Non-pigmented ciliary epithelial cell (primary cell): ENCODE measurements at places on chromosomes 1 and 21.

GRCh38 chr1:234942879-234943506 is 185.6 kb downstream of the TOMM20 start:
- no peak for DNase-seq

- no peak for DNase-seq
These were observed 173.9 kb upstream of the HOOK1 start for GRCh38 chr1:59640851-59641250.

- no peak for DNase-seq
These were observed at the start of gene CTSE for GRCh38 chr1:206023695-206024094. TSS of gene CTSE (minus strand) at chr1:206023895. CDS start at chr1:206023791, 104 bp downstream.

- DNase-seq = no peak
These were observed 16.2 kb downstream of the CLSTN1 start for GRCh38 chr1:9807541-9807940.

DNA sequence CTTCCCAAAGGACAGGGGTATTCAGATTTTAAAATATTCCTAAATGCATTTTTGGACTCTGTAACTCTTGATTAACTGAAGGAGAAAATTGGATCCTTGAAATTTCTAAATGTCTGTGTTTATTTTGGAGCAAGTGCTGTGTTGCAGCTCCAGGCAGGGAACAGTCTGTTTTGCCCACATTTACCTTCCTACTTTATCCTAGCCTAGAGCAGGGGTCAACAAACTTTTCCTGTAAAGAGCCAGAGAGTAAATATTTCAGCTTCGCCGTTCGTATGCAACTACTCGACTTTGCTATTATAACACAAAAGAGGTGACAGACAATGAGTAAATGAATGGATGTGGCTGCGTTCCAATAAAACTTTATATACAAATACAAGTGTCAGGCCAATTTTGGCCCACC is 402.2 kb downstream of the GPATCH2 start:
- no peak for DNase-seq

GRCh38 chr1:216387782-216388181 is 35.5 kb downstream of the USH2A start:
- DNase-seq = no peak

GRCh38 chr1:59013276-59013927 is 229.6 kb upstream of the JUN start:
- no peak for DNase-seq

- no peak for DNase-seq
These were observed 21.3 kb upstream of the SARS1 start for GRCh38 chr1:109192433-109192832.

DNA sequence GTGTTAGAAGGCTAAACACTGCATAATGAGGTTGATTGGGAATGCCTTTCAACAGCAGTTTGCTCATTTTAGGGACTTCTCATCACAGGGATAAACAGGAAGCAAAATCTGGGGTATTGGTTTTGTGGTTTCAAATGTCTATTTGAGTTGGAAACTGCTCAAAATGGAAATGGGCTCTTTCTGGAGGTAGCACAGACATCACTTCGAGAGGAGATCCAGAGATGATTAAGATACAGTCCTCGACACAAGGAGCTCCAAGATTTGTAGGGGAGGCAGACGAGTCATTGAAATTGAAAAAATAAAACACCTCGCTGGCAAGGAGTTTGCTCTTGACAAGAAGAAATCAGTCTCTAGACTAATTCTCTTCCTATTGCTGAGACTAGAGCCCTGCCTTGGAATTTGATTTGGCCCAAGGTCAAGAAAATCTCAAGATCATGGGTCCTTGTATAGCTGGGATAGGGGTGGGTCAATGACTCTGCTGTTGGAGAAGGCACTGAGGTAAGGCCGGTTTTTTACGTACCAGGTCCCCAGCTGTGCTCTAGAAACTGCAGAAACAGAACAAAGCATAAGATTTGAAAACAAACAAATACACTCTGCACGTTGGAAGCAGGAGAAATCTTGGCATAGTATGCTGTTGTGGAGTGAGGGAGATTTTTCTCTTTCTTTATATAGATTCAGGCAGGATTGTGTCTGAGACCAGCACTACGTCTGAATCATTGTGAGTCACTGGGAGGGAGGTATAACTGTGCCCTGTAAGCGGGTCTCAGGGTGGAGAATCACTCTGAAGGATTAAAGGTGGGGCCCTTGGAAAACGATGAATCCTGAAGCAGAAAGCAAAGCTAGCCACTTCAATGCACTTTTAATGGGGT is 17.7 kb upstream of the KLHDC8A start:
- DNase-seq = peak; percentile 61

DNA sequence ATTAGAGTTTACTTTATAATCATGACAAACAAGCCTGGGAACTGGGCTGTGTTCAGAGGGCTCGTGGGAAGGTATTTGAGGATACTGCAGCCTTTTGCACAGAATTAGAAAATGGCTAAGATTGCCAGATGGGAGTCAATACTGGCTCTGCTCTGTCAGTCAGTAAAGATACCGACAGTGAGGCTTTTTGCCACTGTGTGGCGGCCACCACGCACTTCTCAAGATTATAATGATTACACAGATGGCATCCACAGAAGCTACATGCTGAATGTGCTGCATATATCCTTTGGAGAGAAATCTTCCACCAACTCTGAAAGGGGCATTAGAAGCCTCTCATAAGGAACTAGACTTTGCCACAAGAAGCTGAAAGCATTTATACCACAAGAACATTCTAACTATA is 213.4 kb upstream of the PTBP2 start:
- DNase-seq = no peak

- no peak for DNase-seq
These were observed 392.3 kb downstream of the CAMTA1 start for GRCh38 chr1:7177438-7178146.

GRCh38 chr1:189774721-189775287 is 702.9 kb downstream of the BRINP3 start:
- no peak for DNase-seq

DNA sequence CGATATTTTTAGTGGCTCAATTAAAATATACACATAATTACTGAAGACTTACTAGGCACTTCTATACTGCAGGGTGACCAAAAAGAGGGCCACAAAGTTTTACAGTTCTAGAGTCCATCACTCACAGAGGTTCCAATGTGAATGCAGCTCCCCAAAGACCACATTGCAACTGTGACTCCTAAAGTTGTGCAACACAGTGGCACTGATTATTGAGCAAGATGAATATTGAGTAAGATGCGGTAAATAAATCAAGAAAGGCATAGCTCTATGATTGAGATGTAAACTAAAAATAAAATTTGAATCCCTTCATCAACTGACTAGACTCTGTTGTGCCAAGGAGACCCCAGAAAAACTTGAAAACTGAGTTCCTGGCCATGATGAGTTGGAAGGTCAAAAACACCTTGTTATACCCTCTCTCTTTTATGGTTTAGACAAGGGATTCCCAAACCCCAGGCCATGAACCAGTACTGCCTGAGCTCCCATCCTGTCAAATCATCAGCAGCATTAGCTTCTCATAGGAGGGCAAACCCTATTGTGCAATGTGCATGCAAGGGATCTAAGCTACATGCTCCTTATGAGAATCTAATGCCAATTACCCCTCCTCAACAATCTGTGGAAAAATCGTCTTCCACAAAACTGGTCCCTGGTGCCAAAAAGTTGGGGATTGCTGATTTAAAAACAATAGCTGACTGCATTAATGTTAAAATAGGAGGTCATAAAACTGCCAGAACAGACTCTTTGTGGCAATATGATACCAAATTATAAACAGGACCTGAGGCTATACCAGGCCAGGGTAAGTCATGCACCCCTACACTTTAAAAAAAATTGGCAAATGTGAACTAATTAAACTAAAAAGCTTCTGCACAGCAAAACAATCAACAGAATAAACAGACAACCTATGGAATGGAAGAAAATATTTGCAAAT is 94.3 kb downstream of the ADGRL4 start:
- no peak for DNase-seq

DNA sequence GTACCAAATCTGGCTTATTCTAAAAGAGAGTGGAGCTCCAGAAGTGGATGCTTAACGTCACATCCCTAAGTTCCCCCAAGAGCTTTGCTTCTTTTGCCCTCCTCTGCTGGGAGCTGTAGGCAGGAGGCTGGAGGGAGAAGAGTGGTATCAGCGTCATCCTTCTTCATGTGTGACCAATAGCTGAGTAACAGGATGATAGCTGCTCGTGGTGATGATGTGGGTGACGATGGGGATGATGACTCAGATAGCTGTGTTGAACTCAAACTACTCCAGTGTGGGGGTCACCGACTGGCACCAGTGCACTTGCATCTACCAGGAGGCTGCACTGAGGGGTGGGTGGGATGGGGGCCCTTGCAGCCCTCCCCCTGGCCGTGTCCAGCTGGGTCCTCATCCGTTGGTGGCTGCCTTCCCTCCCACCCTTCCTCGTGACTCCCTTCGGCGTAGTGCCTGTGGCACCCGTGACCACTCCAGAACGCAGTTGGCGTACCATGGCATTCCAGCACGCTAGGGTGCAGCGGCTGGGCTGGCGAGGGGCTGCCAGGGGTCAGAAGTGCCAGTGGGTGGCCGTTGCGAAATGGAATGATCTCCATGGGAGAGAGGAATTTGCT is 1.1 kb downstream of the IGFN1 start:
- peak; percentile 74 for DNase-seq

DNA sequence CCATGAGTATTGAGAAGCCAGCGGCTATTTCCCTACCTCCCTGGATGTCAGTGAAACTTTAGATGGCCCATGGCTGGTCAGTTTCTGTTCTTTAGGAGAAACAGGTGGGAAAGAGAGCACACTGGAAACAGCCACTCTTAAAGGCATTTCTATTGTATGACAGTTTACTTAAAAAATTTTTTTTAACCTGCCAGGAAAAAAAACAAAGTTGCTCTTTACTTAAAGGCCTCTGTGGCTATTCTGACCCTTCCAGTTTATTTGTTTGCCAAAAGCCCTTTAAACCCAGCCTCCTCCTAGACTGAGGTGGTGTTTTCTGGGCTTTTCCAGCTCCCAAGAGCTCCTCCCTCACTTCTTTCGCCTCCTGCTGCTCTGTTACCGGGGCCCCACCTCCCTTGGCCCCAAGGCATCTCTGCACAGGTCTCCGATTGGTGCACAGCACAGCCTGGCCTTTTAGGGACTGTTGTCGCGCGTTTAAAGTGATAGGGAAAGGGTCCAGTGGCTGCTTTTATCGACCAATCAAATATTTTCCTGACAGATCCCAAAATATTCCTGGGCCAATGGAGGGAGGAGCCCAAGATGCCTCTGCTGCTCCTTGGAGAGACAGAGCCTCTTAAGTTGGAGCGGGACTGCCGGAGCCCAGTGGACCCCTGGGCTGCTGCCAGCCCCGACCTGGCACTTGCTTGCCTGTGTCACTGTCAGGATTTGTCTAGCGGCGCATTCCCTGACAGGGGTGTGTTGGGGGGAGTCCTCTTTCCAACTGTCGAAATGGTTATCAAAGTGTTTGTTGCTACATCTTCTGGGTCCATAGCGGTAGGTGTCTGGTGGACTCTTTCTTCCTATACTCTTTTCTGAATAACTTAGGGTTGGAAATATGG is at the start of gene SH3BGR:
TSS of gene SH3BGR (plus strand) at position 639 of the 875 bp plus-strand sequence. CDS start at position 766, 127 bp downstream.
- no peak for DNase-seq

GRCh38 chr1:167916766-167917511 is 3.0 kb upstream of the ADCY10 start:
- no peak for DNase-seq

DNA sequence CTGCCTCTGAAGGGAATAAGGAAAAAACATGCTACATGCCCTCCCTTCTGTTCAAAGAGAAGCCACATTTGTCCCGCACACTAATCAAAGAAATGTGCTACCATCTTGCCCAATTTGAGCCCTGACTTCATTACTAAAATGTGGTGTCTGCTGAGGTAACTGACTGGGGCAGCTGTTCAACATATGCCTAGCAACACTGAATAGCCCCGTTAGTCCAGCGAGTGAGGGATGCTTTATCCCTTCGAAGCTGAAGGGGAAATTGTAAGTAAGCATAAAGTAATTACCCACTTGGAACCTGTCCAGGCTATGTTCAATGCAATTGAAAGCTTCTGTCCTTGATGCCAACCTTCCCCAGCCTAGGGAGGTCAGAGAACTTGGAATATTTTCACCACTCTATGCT is 310.6 kb downstream of the SEC16B start:
- no peak for DNase-seq

- DNase-seq = peak; percentile 51
These were observed 88.5 kb downstream of the SLC44A5 start for GRCh38 chr1:75522389-75522788.

DNA sequence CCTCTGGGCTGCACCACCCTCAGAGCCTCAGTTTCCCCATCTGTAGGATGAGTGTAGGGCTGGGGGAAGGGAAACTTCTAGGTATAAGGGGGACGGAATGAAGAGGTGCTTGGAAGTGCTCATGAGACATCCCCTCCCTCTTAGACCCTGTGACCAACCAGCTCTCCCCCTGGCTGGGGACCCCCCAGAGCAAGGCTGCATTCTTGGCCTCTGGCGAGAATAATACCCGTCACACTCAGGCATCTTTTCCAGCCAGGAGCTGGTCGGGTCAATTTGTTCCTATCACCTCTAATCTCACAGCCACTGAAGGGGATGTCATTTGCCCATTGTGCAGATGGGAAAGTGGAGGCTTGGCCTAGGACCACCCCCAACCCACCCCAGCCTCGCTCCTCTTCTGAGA is 443.0 kb downstream of the PTPRU start:
- DNase-seq = no peak

DNA sequence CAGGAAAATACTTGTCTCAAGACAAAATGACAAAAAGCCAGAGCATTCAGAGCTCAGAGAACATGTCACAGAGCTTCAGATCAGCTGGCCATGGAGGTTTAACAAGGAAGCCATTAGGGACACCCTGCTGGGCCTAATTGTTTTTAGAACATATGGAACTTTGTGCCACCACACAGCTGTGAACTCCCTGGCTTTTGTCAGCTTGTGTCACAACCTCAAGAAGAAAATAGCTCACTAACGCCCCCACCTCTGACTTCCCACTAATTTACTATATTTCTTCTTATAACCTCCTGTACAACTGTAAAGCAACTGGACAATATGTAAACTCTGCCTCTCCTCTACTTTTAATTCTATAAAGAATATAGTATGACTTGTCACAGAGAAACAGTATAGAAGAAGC is 21.0 kb upstream of the TDRD10 start:
- DNase-seq = no peak

GRCh38 chr1:180251526-180252305 is 21.7 kb downstream of the LHX4 start:
- no peak for DNase-seq

DNA sequence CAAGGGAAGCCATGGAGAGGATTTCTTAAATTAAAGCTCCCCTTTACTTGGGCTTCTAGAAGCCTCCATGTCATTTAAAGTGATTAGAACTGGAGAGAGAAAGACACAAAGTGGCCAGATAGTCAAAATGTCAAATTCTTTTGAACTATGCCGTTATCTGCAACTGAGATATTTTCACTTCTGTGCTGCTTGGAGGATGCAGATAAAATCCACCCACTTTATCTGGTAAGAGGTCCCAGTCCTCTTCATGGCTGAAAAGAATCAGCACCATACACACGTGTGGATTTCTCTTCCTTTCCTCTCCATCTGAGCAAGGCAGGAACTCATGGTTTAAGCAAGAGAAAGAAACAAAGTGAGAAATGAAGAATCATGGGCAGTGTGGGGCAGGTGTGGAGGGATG is 276.9 kb upstream of the RUNX1 start:
- DNase-seq = no peak

GRCh38 chr1:69985901-69986439 is 219.4 kb downstream of the LRRC40 start:
- DNase-seq = no peak

GRCh38 chr1:15243275-15244043 is 3.6 kb upstream of the FHAD1 start:
- no peak for DNase-seq

- no peak for DNase-seq
These were observed 72.5 kb downstream of the ANGPTL1 start for GRCh38 chr1:178798232-178798861.
